ENCODE measurements at places on chromosomes 4 and X. TPM values are rescaled to one million over a fixed set of nuclear protein-coding genes. Genes with fewer than 3 reads are reported as not detected.

Gene NEXMIF
- 0.74 TPM for total RNA-seq

Gene ADH6
- total RNA-seq, result not detected

Gene MAGEA12
- not detected for total RNA-seq

Gene MAML3
- 2.9 TPM for total RNA-seq

Gene AKAP14
- not detected for total RNA-seq

Gene SCML2
- total RNA-seq, result 0.30 TPM

Gene FGB
- total RNA-seq, result not detected

Gene RBMX
- total RNA-seq, result 310 TPM

Gene OTUD6A
- not detected for total RNA-seq
